ENCODE measurements at places on chromosomes 2 and 18.
A peak's percentile ranks its signal among the peaks of the same experiment; 100 is the strongest.

DNA sequence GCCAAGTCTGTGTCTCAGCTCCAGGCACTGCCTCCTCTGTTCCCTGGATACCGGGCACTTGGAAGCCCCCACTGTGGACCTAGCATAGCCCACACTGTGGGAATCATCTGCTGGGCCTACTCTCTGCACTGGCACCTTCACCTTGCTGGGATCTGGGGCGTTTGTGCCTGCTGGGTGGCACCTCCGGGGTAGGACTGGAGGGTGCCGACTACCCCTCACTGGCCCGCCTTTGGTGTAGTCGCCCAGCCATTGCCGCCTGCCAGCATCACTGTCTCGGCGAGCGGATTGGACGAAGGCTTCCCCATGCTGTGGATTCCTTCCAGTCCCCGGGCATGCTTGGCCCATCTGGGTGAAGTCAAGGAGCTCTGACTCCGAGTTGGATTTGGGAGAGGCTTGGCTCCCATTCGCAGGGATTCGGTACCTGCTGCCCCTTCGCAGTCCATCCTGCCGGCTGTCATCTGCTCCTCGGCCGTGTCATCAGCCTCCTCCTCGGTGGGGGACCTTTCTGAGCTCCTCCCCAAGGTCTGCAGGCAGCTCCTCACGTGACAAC, 180.6 kb upstream of the HDAC4 start:
- DNase-seq = peak; percentile 48

DNA sequence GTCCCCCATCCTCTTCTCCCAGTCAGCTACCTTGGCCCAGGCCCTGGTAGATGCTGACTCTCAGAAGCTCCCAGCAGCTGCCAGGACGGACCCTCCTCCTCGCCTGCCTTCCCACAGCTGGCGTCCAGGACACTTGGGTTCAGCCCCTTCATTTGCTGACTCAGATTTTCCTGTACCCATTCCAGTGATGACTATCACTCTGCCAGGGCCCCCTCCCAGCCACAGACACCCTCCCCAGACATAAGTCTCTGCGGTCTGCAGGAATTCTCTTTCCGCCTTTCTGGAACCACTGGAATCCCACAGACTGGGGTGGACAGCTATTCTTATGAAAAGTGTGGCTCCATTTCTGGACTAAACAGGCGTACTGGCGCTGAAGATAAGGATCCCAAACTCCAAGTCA, 260.3 kb upstream of the EPAS1 start:
- DNase-seq = no peak

- no peak for DNase-seq
Measured at GRCh38 chr2:157124731-157125130, 132.8 kb upstream of the GALNT5 start.

- DNase-seq = no peak
Measured at GRCh38 chr2:234436482-234436837, 60.4 kb downstream of the ARL4C start.

GRCh38 chr18:42005782-42006181, 50.7 kb downstream of the PIK3C3 start:
- DNase-seq = no peak

GRCh38 chr2:25420820-25421237, 79.1 kb upstream of the DNMT3A start:
- DNase-seq = no peak

DNA sequence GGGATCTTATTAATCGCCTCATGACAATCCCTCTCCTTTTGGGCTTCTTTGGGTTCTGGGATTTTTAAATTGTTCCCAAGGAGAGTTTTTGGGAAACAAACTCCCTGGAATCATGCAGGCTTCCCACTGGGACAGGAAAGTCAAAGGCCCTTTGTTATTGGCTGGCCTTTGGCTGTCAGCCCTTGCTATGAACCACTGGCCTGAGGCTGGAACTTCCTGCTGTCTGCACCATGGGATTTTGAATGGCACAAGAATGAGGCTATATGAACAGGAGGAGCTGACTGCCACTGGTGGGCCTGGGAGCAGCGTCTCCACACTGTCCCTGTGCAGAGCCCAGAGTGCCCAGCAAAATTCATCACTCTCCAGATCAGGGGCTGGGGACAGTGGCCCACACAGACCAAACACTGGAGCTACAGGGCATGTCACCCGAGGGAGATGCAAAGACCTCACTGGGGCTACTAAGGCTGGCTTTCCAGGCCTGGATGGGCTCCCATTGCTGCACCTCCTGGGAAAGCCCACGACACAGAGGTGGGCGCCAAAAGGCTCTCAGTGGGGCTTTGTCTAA, 35.7 kb downstream of the STEAP3 start:
- DNase-seq = no peak

DNA sequence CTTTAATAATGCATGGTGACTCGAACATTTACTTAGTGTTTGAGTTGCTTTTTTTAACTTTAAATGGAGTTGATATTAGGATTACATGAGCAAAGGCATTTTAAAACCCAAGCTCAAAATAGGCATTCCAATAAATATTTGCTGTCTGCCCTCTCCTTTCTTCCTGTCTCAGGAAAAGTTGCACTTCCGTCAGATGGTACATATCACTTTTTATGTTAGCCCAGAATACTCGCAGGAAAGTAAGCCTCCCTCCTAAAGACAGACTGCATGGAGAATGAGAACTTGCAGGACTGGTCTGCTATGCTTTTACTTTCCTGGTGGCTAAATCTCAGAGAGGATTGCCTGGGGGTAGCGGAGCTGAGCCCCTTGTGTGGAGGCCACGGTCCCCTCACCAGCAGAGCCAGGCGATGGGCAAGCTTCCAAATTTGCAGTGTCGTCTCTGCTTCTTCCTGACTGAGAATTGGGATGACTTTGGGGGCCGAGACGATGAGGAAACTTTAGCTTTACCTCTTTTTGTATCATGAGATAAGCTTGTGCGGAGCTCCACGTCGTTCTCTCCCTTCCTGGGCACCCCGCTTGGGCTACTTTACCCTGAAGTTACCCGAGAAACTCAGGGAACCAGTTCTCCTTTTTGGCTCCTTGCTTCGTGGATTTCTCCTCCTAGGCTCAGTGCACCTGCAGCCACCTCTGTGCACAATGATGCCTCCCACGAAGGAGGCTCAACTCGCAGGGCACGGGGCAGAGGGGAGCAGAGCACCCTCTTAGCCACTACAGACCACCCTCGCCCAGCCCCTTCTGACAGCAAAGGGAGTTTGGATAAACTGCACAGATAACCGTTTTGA, 223.3 kb downstream of the SH3RF3 start:
- DNase-seq = no peak

Data from heart left ventricle (tissue), 16 donors.